ENCODE measurements at places on chromosomes 3 and 15.

DNA sequence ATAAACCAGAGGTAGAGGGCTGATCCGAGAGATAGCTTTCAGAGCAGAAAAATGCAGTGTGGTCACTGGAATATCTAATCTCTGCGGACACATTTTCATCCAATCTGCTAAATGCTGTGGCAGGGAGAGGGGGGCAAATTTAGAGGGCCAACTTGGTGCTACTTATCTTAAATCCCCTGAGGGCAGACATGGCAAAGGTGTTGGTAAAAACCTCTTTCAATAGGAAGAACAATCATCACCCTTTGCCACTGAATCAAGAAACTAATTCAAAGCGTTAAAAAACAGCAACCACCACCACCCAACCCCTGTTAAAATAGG, 152.9 kb downstream of the MECOM start:
- no peak for DNase-seq

DNA sequence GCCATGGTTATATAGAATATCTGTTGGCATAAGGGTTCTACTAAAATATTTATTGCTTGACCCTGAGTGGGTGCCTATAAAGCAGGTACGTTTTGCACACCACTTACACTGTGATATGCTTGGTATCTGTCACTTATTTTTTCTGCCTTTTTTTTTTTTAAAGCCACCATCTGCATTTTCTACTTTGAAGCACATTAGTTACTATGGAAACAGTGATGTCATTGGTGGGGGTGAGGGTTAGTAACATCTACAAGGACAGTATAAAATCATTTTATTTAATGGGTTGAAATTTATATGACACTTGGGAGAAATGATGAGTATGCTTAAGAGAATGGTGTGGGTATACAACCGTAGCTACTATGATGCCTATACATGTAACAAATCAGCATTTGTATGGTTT, 25.6 kb downstream of the SLCO3A1 start:
- no peak for DNase-seq

GRCh38 chr3:46979958-46980497, 562 bp downstream of the NBEAL2 start:
- no peak for DNase-seq

DNA sequence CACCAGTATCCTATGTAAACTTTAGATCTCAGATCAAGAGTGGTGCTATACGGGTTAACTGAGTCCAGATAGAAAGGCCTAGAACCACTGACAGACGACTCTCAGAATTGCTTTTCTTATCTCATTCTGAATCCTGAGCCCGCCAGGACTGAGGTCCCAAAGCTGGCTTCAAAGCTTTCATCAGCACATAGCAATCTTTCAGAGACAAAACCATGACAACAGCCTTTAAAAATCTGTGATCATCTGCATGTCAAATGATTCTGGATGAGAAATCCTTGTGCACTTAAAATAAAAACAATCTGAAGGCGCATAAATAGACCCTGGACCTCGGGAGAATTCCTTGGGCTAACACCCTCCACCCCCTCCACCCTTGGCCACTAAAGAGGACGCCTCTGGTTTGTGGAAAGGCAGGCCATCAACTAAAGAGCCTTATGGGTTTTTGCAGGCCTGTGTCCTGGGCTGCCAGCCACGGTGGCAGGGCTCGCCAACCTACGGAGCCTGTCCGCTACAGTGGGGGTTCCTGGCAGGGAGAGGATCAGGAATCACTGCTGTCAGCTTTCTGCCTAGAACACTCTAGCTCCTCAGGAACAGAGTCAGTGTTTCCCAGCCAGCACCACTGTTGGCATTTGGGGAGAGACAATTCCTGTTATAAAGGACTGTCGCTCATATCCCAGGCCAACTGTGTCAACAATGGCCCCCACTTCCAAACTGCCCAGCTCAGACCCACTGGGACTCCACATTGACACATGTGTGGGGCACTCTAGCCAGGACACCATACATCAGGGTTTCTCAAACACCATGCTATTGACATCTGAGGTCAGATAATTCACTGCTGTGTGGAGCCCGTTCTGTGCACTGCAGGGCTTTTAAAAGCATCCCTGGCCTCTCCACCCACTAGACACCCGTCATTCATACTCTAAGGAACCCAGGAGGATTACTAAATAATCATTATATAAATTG, 20.2 kb downstream of the TLE3 start:
- no peak for DNase-seq

- DNase-seq: no peak
Measured at GRCh38 chr15:98730860-98731711, 82.7 kb downstream of the IGF1R start.

DNA sequence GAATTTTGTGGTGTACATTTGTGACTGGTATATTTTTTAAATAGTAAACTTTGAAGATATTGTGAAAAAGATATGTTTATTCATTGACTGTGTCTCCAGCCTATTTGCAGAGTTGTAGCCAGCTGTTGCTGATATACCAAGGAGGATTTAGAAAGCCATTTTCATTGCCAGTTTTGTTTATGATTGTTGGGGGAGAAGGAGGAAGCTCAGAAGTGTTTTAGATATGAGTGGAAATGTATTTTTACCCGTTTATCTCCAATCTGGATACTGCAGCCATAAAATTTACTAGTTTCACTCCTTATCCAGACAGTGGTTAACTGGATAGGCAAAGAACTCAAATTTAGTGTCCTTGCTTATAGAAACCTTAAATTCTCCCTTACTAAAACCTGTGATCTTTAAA, 18.8 kb downstream of the ATP11B start:
- DNase-seq: no peak

- DNase-seq: peak; percentile 96
Measured at GRCh38 chr3:36992806-36993325, at the start of gene EPM2AIP1. EPM2AIP1 (minus strand) TSS chr3:36993131; CDS start chr3:36993077, 54 bp downstream.

DNA sequence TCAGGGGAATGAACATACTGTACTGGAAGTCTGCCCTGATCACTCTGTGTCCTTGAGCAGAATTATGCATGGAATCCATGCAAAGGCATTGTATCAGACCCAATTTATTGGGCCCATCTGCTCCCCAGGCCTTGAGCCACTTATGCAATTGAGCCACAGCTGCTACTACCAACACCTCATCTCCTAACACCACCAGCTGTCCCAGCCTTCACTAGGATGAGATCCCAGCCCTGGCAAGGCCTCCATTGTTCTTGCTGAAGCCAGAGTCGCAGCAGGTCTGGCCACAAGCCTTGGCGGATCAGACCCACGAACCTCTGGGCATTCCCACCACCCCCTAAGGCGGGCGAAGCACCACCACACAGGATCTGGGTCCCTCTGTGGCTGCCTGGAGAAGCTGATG, 9.2 kb upstream of the NME9 start:
- DNase-seq: no peak

- no peak for DNase-seq
Measured at GRCh38 chr3:141250828-141251227, 19.2 kb downstream of the PXYLP1 start.

DNA sequence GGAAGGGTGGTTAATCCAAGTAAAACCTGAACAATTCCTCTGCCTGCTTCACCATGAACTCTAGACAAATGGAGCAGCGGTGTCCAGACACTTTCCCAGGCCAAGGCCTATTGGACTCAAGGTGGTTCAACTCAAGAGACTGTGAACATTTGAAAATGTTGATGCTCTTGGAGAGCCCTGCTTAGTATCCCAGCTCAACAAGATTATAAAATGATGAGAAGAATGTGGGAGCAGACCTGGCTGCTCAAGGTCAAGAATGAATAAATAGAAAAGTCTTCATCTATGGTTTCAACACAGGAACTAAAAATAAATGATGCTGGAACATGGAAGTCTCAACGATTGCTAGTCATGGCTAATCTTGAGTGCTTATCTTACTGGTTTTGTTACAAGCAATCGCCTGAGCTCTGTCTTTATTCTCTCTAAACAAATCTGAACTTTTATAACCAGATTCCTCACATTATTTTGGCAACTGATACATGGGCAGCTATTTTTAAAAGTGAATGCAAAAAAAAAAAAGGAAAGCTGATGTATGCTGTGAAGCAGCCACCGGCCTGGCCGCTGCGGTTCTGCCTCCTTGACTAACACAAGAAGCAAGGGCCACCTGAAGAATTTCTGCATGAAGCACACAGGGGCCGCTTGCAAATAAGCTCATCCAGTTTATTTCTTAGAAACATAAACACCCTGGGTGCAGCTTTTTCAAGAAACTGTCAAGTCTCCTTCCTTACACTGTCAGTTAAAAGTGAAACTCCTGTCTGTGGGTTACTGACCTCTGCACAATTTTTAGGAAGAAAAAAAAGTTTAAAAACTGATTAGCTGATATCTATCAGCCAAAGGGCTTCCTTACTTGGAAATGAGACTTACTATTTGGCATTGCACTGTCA, 120.1 kb upstream of the ARHGEF3 start:
- no peak for DNase-seq

- no peak for DNase-seq
Measured at GRCh38 chr3:133283958-133284807, 115.7 kb upstream of the BFSP2 start.

DNA sequence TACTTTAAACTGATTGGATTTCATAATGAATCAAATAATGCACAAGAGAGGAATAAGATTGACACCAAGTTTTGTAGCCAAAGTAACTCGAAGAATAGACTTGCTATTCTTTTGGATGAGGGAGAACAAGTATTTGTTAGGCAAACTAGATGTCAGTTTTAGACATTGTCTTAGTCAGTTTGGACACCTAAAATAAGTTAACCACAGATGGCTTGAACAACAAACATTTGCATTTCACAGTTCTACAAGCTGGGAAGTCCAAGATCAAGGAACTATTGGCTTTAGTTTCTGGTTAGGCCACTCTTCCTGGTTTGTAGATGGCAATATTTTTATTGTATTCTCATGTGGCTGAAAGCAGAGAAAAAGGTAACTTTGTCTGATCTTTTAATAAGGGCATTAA, 61.3 kb upstream of the OSTN start:
- DNase-seq: no peak

DNA sequence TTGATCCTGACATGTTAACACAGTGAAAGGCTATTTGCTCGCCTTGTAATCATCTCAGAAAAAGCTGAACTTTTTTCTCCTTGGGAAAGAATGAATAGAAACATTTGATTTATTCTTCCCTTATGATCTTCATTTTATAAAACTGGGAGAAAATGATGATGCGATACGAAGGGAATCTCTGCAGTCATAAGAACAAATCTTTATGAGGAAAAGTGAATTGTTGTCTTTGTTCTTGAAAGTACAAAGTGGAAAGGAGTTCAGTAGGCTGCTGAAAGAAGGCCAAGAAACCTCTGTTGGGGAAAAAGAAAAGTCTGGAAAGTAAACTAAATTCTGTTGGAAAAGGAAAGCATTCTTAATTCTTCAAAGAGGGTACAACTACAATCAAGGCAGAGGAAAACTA, 248.8 kb downstream of the NSUN3 start:
- no peak for DNase-seq

Data from HuH-7.5 (cell line).